ENCODE measurements at places on chromosomes 4 and X. TPM values are rescaled to one million over a fixed set of nuclear protein-coding genes. Genes with fewer than 3 reads are reported as not detected.

DNA sequence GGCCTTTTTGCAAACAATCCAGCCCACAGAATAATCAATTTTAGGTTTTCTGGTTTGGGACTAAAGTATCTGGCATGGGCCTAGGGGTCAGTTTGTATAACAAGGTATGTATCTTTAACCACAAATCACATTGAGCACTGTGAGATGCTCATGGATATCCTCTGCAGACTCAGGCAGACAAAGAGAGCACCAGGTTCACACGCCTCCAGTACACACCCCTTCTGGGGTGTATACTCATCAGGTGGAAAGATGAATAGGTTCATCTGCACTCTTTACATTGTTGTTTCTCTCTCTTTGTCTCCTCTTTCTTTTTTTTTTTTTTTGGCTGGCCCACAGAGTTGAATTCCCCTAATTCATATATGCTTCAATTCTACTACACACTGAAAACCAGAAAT, 21.1 kb downstream of the TEC start:
- no peak overlapping the region for H3K27ac ChIP-seq
- no peak for DNase-seq
- peaks cover 1% of the 10 kb centered on the region for H3K36me3 ChIP-seq
- H3K4me3 ChIP-seq, result no peak overlapping the region

- H3K36me3 ChIP-seq, result peaks cover 31% of the 10 kb centered on the region
- H3K27me3 ChIP-seq, result no peaks in the 10 kb centered on the region
Observed at GRCh38 chr4:84917086-84917821, 49.2 kb downstream of the WDFY3 start.

PPP1R3F gene
- total RNA-seq, result 10.2 TPM

DNA sequence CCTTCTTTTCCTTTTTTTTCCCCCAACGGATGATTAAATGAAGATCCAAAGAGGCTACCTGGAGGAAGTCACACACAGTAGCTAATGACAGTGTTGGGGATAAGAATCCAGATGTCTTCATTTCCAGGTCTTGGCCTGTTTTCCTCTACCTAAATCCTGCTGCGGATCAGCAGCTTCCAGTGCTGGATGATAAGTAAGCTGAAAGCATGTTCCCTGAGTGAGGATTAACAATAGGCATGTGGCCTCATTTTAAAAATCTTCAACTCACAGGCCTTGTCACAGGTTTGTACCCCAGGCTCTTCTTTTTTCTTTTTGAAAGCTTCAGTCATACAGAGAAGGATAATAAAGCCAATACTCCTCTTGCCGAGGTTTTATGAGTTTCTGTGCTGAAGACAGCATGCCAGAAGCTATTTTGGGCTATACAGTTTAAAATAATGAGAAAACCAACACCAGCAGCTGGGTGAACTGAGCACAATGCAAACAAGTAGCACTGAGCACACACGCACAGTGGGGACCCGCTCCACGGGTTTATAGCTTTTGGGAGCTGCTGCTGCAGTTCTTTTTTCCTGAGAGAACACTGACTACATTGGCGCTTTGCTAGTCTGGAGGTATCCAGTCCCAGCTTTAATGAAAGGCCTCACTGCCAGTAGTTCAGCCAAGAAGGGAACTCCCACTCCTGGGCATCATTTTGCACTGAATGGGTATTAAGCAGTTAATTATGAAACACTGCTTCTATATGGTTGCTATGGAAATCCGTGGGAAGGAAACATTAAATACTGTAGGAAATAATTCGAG, 184.2 kb upstream of the CTSO start:
- H3K4me1 ChIP-seq, result no peaks in the 10 kb centered on the region
- H3K36me3 ChIP-seq, result no peaks in the 10 kb centered on the region
- no peak overlapping the region for H3K4me3 ChIP-seq
- DNase-seq, result no peak

GRCh38 chr4:170875868-170876267, 786.1 kb upstream of the AADAT start:
- H3K27me3 ChIP-seq, result no peaks in the 10 kb centered on the region
- peak overlapping the region; percentile 43 for H3K27ac ChIP-seq
- H3K4me3 ChIP-seq, result no peak overlapping the region
- no peak for DNase-seq
- no peaks in the 10 kb centered on the region for H3K4me1 ChIP-seq

- H3K4me3 ChIP-seq, result no peak overlapping the region
- H3K27ac ChIP-seq, result no peak overlapping the region
- no peaks in the 10 kb centered on the region for H3K36me3 ChIP-seq
- DNase-seq, result no peak
- no peaks in the 10 kb centered on the region for H3K4me1 ChIP-seq
Observed at GRCh38 chrX:47690175-47690574, 31.2 kb upstream of the UXT start.

DGAT2L6 gene
- not detected for total RNA-seq

GRCh38 chrX:111521169-111521568, 9.7 kb downstream of the SERTM2 start:
- peaks cover 20% of the 10 kb centered on the region for H3K4me1 ChIP-seq
- H3K4me3 ChIP-seq, result no peak overlapping the region
- H3K36me3 ChIP-seq, result no peaks in the 10 kb centered on the region
- no peak for DNase-seq
- no peak overlapping the region for H3K27ac ChIP-seq
- H3K27me3 ChIP-seq, result no peaks in the 10 kb centered on the region

DNA sequence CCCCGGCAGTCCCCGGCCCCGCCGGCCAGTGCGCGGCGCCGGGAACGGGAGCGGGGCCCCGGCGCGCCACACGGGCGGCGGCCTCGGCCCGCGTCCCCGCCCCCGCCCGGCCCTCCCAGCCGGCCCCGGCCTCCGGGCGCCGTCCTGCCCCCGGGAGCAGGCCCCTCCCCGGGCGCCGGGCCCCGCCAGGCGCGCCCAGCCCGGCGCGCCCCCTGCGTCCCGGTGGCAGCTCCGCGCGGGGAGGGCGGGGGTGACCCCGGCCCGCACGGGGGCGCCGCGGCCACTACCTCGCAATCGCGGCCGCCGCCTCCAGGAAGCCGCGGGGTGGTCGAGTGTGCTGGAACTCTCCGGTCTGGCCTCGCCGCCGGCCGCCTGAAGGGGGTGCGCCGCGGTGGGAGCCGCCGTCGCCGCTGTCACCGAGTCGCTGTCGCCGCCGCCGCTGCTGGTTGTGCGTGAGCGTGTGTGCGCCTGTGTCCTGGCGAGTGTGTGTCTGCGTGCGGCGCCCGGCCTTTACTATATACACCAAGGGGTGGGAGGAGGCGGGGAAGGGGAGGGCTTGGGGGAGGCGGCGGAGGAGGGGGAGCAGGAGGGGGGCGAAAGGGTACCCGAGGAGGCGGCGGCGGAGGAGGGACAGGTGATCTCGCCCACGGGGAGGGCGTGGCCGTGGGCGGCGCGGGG, at the start of gene RAI2:
Gene RAI2 (minus strand): TSS at position 488 of the 678 bp plus-strand sequence. CDS start 59,288 bp downstream, outside the sequence.
- H3K27ac ChIP-seq, result peak within 1 kb of the TSS; percentile 74
- peaks cover 73% of the 10 kb centered on the region for H3K27me3 ChIP-seq
- no peaks in the 10 kb centered on the region for H3K36me3 ChIP-seq
- H3K4me3 ChIP-seq, result peak within 1 kb of the TSS; percentile 75

- H3K4me3 ChIP-seq, result no peak overlapping the region
- no peaks in the 10 kb centered on the region for H3K27me3 ChIP-seq
Observed at GRCh38 chrX:131802836-131803626, 220.1 kb upstream of the STK26 start.

RHOXF1 gene
- 1.4 TPM for total RNA-seq

DNA sequence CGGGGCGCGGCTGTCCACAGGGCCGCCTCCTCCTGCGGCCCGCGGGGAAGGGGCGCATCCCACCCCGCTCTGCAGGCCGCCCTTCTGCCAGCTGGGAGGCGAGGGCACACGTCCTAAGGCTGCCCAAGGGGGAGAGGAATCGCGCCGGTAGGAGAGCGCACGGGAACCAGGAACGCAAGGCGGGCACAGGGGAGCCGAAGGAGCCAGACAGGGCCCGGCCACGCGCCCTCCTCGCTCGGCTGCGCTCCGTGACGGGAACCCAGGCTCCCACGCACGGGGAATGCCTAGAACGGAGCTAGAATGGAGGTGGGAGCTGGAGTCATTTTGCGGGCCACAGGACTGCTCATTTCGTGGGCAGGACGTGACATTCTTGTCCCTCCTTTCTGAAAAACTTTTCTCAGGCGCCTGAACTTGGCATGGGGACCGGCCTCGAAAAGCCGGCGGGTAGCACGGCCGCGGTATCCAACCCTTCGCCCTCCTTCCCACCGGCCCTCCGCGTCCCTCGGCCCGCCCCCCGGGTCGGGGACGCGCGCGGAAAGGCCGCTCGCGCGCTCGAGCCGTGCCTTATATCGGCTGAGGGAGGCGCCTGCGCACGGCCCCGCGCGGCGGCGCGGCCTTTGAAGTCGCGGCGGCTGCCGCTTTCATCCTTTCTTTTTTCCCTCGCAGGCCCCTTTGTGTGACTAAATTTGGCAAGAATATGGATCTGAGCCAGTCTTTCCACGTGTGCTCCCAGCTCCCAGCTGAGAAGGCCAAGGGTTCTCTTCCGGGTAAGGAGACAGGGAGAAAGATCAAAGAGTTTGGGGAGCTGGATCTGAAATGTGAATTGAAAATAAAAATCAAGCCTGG, 4.2 kb upstream of the LEF1 start:
- no peaks in the 10 kb centered on the region for H3K36me3 ChIP-seq
- peaks cover 84% of the 10 kb centered on the region for H3K27me3 ChIP-seq
- H3K4me3 ChIP-seq, result peak overlapping the region; percentile 77
- DNase-seq, result no peak
- peak overlapping the region; percentile 78 for H3K27ac ChIP-seq

- H3K36me3 ChIP-seq, result peaks cover 2% of the 10 kb centered on the region
- no peak overlapping the region for H3K4me3 ChIP-seq
- no peaks in the 10 kb centered on the region for H3K27me3 ChIP-seq
- no peak for DNase-seq
- no peak overlapping the region for H3K27ac ChIP-seq
- no peaks in the 10 kb centered on the region for H3K4me1 ChIP-seq
Observed at GRCh38 chr4:24888475-24889344, 24.1 kb downstream of the CCDC149 start.

DNA sequence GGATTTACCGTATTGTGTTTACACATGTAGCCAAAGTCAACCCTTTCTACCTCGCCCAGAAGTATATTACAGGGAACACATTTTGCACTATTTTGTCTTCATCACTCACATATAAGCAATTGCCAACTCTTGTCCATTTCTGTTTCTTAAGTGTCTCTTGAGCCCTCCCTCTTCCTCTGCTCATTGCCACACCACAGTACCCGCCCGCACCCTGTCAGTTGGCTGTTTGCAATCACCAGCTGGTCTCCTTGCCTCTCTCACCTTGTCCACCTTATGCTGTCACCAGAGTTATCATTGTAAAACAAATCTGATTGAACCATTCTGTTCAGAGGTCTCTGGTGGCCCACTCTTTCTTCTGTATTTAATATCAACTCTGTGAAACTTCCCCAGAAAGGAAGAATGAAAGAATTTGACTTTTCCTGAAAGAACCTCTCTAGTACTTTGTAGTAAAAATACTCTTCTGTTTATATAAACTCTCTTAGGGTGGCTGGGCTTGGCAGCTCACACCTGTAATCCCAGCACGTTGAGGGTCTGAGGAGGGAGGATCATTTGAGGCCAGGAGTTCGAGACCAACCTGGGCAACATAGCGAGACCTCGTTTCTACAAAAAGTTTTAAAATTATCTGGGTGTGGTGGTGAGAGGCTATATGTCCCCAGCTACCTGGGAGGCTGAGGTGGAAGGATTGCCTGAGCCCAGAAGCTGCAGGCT, 50.2 kb downstream of the ING2 start:
- peaks cover 5% of the 10 kb centered on the region for H3K27me3 ChIP-seq
- peaks cover 3% of the 10 kb centered on the region for H3K4me1 ChIP-seq
- H3K27ac ChIP-seq, result no peak overlapping the region
- no peaks in the 10 kb centered on the region for H3K36me3 ChIP-seq

FHIP1A gene
- total RNA-seq, result 26.9 TPM

GRCh38 chr4:173565281-173565680, 35.3 kb upstream of the HAND2 start:
- H3K4me3 ChIP-seq, result no peak overlapping the region
- H3K36me3 ChIP-seq, result no peaks in the 10 kb centered on the region
- no peak overlapping the region for H3K27ac ChIP-seq
- H3K4me1 ChIP-seq, result no peaks in the 10 kb centered on the region
- DNase-seq, result no peak

DNA sequence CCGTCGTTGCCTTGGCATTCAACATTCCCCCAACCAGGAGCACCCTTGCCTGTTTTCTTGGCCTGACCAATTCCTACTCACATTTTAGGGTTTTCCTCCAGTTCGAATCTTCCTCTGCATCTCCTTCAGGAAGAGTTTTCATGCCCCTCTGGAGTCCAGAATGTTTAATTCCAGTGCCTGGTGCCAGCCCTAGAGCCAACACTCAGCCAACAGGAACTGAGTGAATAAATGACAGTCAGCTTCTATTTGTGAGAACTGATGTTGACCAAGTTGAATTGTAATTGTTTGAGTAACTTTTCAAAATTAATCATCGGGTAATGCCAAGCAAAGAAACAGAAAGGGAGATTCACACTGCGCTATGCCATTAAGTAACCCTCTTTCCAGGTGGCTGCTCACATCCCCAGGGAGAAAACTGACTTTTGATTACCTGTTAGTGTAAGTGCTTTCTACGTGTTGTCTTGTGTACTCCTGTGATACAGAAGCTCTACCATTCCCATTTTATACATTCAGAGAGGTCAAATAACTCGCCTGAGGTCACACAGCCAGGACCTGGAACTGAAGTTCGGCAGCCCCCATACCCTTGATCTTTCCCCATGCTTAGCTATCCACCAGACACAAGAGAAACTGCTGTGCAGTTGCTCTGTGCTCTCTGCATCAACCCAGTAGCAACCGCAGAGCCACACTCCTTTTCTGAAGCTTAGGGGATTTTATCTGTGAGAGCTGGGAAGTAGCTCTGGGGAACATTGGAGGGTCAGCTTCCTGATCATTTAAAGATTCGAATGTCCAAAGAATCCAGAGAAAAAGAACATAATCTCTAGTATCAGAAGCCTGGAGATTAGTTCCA, 19.0 kb upstream of the SLC2A9 start:
- DNase-seq, result no peak
- H3K4me3 ChIP-seq, result no peak overlapping the region
- no peak overlapping the region for H3K27ac ChIP-seq
- peaks cover 3% of the 10 kb centered on the region for H3K27me3 ChIP-seq
- H3K36me3 ChIP-seq, result peaks cover 2% of the 10 kb centered on the region

DNA sequence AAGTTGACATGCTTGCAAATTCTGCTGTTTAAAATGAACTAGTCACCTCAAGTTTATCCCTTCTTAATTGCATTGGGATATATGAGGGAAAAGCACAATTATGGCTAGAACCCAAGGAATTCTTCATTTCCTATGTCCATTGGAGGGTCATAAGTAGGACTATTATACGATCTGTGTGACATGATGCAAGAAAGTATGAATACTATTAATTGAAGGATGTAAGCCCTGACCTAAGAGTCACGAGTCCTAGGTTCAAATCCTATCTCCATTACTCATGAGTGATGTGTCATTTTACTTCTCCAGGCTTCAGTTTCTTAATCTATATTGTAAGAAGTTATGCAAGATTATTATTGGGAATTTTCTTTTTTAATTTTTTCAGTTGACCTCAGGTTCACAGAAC, 542.9 kb upstream of the GRIA3 start:
- no peaks in the 10 kb centered on the region for H3K27me3 ChIP-seq
- H3K27ac ChIP-seq, result no peak overlapping the region
- no peaks in the 10 kb centered on the region for H3K4me1 ChIP-seq
- H3K36me3 ChIP-seq, result no peaks in the 10 kb centered on the region
- DNase-seq, result no peak

GRCh38 chr4:159764343-159764952, 661.6 kb downstream of the RAPGEF2 start:
- no peaks in the 10 kb centered on the region for H3K36me3 ChIP-seq
- no peaks in the 10 kb centered on the region for H3K4me1 ChIP-seq
- no peak overlapping the region for H3K27ac ChIP-seq
- no peak overlapping the region for H3K4me3 ChIP-seq
- DNase-seq, result peak; percentile 26
- H3K27me3 ChIP-seq, result no peaks in the 10 kb centered on the region

DOK7 gene
- not detected for total RNA-seq

- H3K4me1 ChIP-seq, result no peaks in the 10 kb centered on the region
- H3K27ac ChIP-seq, result no peak overlapping the region
- no peaks in the 10 kb centered on the region for H3K36me3 ChIP-seq
- H3K4me3 ChIP-seq, result no peak overlapping the region
Observed at GRCh38 chrX:44400588-44400987, 57.1 kb upstream of the EFHC2 start.

MAGEA8 gene
- total RNA-seq, result not detected
